K562 (cell line): ENCODE measurements at places on chromosomes 1 and 21.

GRCh38 chr21:24205319-24205718 lies 1402.0 kb downstream of the MRPL39 start:
- DNase-seq: no peak

DNA sequence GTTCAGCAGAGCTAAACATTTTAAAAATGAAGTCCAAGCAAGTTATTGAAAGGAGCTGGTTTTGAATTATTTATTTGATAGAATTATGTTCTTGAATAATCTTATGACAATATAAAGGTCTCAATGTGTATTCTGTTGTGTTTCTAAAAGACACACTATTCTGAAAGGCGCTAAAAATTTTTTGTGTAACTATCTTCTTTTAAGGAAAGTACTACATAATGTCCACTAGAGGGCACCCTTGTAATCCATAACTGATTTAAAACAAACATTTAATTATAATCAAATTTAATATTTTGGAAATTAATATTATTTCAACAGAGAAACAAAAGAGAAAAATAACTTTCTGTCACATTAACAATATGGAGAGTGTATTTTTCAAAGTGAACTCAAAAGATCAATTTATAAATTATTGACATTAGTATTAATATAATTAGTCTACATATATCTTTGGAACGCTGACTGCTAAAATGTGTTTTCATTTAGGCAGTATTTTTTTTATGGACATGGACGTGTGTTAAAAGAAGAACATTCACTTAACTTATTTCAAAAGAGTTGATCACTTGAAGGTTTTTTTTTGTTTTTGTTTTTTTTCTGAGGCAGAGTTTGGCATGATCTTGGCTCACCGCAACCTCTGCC lies 248.4 kb downstream of the DENND1B start:
- DNase-seq: peak; percentile 28

GRCh38 chr1:47725000-47725473 lies 272.1 kb downstream of the TRABD2B start:
- DNase-seq: no peak

DNA sequence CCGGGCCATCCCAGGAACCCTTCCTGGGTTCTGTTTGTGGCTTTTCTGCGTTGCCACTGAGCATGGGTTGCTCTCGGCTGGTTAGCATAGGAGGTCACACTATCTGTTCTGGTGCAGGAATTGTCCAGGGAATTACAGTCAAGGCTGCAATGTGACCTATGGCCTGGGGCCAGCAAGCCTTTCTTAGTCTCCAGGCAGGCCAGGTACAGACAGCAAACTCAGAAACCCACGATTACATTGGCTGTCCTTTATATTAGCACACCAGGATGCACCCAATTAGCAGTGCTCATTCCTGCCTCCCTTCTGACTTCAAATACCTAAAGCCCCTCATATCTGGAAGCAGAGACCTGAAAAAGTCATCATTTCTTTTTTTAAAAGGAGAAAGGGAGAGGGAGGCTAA lies 55.2 kb downstream of the CD247 start:
- no peak for DNase-seq

DNA sequence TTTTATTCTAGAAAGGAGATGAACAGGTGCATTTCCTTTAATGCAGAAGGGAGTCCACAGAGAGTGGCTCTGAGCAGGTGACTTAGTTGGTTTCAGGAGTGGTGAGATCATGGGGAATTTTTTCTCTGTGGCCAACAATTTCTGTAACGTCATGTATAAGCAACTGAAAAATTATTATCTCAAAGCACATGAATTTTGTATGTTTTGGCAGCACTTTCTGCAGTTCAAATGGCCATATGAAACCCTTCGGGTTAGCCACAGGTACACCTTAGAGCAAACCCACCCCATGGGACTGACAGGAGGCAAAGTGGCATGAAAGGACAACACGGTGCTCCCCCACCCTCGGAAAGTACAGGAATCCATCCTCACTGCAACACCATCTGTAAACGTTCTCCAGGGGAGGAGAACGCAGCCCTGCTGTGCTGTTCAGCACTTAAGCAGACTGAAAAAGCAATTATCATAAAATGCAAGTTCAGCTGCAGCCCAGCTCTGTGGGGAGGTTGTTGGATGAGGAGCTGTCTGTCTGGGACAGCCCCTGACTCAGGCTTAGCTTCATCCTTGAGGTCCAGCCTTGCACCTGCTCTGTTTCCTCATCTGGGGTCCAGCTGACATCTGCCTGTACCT lies 55.8 kb upstream of the CLDN14 start:
- DNase-seq: no peak

DNA sequence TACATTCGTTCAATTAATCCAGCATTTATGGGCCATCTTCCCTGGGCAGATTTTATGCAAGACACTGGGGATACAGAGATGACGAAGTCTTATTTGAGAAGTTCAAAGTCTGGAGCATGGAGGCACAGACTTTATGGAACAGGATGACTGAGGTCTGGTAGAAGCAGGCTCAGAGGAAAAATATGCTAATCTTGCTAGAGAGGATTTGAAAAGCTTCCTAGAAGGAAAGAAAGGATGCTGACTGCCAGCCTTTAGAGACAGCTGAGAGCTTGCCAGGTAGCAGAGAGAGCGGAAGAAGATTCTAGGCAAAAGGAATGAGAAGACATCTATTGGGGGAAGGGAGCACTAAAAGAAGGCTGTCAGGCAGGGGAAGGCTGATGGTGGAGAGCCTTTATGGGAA lies 75.5 kb upstream of the ATP5PO start:
- no peak for DNase-seq
